ENCODE measurements at places on chromosomes 5 and 9.

- H3K4me3 ChIP-seq: peak within 1 kb of the TSS; percentile 43
- H3K36me3 ChIP-seq: no peaks in the 10 kb centered on the region
- H3K27ac ChIP-seq: peak within 1 kb of the TSS; percentile 5
- H3K27me3 ChIP-seq: no peaks in the 10 kb centered on the region
- H3K4me1 ChIP-seq: peaks cover 26% of the 10 kb centered on the region
- DNase-seq: peak; percentile 97
Measured at GRCh38 chr5:112737463-112738190, at the start of gene APC. Gene APC (plus strand): TSS chr5:112737885. CDS start chr5:112754891, 17,006 bp downstream.

- no peak for DNase-seq
- peaks cover 46% of the 10 kb centered on the region for H3K36me3 ChIP-seq
- H3K4me3 ChIP-seq: no peak overlapping the region
- H3K27me3 ChIP-seq: no peaks in the 10 kb centered on the region
- no peak overlapping the region for H3K27ac ChIP-seq
Measured at GRCh38 chr9:104758974-104759373, 5.0 kb upstream of the NIPSNAP3B start.

- no peak for DNase-seq
- H3K27ac ChIP-seq: no peak overlapping the region
- no peaks in the 10 kb centered on the region for H3K36me3 ChIP-seq
- no peaks in the 10 kb centered on the region for H3K4me1 ChIP-seq
Measured at GRCh38 chr9:136750526-136750925, 2.2 kb upstream of the LCN6 start.

GRCh38 chr9:75997206-75997605 lies 106.7 kb downstream of the PCSK5 start:
- peaks cover 3% of the 10 kb centered on the region for H3K27me3 ChIP-seq
- no peak overlapping the region for H3K27ac ChIP-seq
- peaks cover 24% of the 10 kb centered on the region for H3K4me1 ChIP-seq
- no peaks in the 10 kb centered on the region for H3K36me3 ChIP-seq
- H3K4me3 ChIP-seq: no peak overlapping the region

Data from RWPE2 (cell line).